ENCODE measurements at places on chromosomes 6 and 20.

- no peak for DNase-seq
These were observed 17.8 kb upstream of the ASF1A start for GRCh38 chr6:118876198-118876597.

- DNase-seq: no peak
These were observed 31.8 kb downstream of the HFE start for GRCh38 chr6:26118999-26119398.

DNA sequence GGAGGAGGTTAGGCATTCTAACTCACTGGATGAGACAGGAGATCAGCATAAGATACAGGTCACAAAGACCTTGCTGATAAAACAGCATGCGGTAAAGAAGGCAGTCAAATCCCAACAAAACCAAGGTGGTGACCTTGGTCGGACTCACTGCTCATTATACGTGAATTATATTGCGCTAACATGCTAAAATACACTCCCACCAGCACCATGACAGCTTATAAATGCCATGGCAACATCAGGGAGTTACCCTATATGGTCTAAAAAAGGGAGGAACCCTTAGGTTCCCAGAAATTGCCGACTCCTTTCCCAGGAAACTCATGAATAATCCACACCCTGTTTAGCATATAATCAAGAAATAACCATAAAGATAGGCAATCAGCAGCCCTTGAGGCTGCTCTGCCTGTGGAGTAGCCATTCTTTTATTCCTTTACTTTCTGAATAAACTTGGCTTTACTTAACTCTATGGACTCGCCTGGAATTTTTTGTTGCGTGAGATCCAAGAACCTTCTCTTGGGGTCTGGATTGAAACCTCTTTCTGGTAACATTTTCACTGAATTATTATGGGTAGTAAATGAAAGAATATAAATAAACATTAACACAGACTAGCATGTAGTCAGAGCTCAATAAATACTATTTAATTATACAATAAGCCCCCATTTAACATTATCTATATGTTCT lies 3.0 kb upstream of the LAMA4 start:
- DNase-seq: no peak

- DNase-seq: no peak
These were observed 620.1 kb downstream of the HTR1B start for GRCh38 chr6:76843054-76843822.

DNA sequence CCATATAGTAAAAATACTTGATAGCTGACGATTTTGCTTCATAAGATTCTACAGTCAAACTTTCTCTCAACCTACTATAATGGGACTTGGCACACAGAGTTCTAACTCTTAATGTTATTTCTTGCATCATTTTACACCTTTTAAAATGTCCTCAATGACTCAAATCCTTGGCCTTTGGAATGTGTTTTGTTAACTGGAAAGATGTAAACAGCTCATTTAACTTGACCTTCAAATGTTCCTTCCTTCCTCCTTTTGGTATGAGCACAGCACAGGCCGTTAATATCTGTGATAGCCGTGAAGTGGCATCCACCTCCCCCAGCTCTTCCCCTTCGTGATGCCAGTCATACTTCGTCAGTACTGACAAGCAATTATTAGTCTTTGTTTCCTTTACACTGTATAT lies 972.0 kb upstream of the CITED2 start:
- no peak for DNase-seq
